ENCODE measurements at places on chromosomes 1 and 21.

- DNase-seq = no peak
These were observed 30.5 kb downstream of the KCNC4 start for GRCh38 chr1:110240476-110241210.

DNA sequence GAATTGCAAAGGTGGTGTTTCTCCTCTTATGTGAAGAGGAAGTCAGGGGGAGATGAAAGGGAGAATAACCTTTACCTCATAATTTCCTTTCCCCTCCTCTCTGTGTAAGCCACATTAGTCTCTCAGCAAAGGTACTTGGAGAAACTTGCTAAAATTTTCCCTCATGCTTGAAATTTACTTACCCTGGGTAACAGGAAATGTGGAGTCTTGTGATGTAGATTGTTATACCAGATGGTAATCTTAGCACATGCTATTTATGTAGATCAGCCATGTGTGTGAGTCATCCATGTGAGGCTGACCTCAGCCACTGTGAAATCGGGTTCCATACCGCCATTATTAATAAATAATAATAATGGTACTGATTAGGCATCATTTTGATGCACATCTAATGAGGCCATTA is 128.4 kb downstream of the TGFB2 start:
- DNase-seq = no peak

- no peak for DNase-seq
These were observed 6.7 kb upstream of the IVL start for GRCh38 chr1:152901631-152902030.

- no peak for DNase-seq
These were observed 35.8 kb downstream of the ELF3 start for GRCh38 chr1:202046227-202046626.

GRCh38 chr1:159560599-159560998 is 24.8 kb upstream of the OR10J5 start:
- DNase-seq = no peak

GRCh38 chr1:180565121-180565871 is 6.5 kb downstream of the OVAAL start:
- DNase-seq = no peak

DNA sequence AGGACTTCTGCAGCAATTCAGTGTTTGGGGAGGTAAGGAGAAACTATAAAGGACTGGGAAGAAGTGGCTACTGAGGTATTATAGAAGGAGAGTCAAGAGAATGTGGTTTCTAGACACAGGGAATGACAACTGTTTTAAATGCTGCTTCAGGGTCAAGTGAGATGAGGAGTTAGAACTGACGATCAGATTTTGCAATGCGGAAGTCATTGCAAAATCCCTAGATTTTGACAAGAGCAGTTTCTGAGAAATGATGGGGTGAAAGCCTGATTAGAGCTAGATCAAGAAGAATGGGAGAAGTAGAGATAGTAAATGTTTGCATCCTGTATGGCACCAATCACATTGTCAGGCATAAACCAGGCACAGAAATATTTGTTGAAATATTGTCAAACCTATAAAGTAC is 4.7 kb upstream of the TSNAX start:
- DNase-seq = no peak

DNA sequence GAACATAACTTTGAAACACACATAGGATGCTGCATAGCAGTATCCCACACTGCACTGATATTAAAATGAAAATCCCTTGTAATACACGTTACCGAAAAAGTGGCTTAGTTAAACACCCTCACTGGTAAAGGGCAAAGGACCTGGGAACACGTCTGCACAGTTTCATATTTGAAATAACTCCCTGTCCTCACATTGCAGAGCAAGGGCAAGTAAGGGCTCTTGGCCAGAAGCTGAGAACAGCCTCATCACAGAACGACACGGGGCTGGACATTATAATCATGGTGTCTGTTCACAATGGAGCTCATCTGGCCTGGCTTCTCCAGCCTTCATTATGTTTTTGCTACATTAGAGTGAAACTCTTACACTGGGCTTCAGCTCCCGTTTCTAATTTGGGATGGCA is 207.0 kb downstream of the PCP4 start:
- DNase-seq = no peak

GRCh38 chr1:67324068-67324467 is 16.4 kb downstream of the IL12RB2 start:
- DNase-seq = no peak

GRCh38 chr1:94926126-94926914 is 590 bp downstream of the CNN3 start:
- peak; percentile 2 for DNase-seq

DNA sequence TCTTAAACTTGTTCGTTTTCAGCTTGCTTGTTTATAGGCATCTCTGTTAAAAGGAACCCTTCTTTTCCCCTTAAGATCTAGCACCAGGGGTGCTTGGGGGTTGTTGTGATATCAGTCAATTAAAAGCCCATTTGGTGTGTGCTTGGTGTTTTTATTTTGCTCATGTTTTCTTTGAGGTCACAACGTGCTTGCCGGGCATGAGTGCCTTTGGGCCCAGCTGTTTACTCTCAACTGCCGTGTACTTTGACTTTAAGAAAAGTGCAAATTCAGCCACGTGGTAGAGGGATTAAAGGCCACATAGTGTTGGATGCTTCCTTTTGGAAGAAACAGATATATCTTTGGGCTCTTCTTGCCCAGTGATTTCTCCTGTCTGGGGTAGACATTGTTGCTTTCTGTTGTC is 10.5 kb downstream of the ARID1A start:
- no peak for DNase-seq

GRCh38 chr1:224127925-224128819 is 14.3 kb downstream of the FBXO28 start:
- DNase-seq = no peak

DNA sequence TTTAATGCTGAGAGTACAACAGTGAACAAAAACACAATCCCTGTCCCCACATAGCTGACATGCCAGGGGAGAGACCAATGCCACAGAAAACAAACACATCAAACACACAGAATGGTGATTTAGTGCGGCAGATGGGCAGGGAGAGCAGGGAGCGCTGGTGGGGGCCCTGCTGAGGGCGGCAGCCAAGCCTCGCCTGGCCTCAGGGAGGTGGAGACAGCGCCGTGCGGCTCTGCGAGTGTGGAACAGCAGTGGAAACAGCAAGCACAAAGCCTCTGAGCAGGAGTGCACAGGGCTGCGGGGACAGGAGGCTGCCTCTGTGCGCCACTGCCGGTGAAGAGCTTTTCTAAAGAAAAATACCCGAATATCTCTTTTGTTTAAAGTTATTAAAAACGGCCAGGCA is 17.0 kb downstream of the MCM3AP start:
- no peak for DNase-seq

GRCh38 chr21:16569679-16570078 is 839.9 kb downstream of the USP25 start:
- DNase-seq = no peak

DNA sequence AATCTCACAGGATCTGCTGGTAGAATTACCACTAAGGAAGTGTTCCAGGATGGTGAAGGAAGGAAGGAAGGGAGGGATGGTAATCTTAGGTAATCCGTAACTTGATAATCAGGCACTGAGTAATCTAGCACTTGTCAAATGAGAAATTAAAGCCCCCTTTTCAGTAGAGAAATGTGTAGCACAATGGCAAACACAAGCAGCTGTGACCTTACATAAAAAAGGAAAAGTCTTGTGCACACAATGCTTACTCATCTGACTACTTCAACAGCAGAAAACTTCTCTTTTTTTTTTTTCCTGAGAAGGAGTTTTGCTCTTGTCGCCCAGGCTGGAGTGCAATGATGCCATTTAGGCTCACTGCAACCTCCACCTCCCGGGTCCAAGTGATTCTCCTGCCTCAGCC is 6.1 kb downstream of the NUP210L start:
- DNase-seq = no peak

GRCh38 chr1:113286156-113286555 is 104.2 kb upstream of the MAGI3 start:
- no peak for DNase-seq

GRCh38 chr1:32337855-32338636 is 2.0 kb upstream of the MARCKSL1 start:
- DNase-seq = no peak

DNA sequence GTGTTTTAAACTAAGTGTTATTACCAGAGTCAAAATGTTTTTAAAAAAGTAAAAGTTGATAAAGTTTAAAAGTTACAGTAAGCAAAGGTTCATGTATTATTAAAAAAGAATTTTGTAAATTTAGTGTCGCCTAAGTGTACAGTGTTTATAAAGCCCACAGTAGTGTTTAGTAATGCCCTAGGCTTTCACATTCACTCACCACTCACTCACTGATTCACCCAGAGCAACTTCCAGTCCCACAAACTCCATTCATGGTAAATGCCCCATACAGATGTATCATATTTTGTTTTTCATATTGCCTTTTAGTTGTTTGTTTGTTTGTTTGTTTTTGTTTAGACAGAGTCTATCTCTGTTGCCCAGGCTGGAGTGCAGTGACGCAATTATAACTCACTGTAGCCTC is 353.8 kb upstream of the PTBP2 start:
- no peak for DNase-seq

DNA sequence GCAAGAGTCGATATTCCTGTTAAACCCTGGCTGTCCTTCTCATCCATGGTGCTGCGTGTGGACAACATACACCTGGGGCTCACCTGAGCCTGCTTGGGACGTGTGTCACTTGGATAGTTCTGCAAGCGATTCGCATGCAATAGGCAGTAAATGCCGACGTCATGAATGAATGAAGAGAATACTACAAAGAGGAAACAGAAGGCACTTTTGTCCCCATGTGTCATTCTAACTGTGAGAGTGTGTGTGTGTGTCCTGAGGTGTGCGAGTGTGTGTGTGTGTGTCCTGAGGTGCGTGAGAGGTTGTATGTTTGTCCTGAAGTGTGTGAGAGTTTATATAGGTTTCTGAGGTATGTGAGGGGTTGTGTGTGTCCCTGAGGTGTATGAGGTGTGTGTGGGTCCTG is 647 bp upstream of the TCP10L start:
- no peak for DNase-seq

DNA sequence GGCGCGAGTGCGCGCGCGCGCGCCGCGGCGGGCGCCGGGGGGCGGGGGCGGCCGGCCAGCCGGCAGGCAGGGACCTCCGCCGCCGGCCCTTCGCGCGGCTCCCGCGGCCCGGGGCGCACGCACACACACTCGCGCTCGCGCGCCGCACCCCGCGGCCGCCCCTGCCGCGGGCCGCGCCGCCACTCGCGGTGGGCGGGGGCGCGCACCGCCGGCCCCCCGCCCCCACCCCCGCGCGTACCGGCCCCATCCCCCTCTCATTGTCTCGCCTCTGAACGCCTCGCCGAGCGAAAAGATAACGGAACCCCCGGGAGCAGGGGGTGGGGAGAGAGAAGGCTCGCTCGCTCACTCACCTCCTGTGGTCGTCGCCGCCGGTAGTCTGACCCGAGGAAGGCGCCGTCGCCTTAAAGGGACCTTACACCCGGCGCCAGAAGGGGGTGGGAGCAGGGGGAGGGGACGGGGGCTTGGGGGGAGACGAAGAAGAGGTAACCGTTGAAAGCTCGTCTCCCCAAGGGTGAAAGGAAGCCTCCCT is 428 bp downstream of the POGZ start:
- peak; percentile 53 for DNase-seq

DNA sequence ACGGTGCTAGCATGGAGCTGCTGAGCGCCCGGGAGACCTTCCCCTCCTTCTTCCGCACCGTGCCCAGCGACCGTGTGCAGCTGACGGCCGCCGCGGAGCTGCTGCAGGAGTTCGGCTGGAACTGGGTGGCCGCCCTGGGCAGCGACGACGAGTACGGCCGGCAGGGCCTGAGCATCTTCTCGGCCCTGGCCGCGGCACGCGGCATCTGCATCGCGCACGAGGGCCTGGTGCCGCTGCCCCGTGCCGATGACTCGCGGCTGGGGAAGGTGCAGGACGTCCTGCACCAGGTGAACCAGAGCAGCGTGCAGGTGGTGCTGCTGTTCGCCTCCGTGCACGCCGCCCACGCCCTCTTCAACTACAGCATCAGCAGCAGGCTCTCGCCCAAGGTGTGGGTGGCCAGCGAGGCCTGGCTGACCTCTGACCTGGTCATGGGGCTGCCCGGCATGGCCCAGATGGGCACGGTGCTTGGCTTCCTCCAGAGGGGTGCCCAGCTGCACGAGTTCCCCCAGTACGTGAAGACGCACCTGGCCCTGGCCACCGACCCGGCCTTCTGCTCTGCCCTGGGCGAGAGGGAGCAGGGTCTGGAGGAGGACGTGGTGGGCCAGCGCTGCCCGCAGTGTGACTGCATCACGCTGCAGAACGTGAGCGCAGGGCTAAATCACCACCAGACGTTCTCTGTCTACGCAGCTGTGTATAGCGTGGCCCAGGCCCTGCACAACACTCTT is 1.1 kb downstream of the TAS1R3 start:
- no peak for DNase-seq

DNA sequence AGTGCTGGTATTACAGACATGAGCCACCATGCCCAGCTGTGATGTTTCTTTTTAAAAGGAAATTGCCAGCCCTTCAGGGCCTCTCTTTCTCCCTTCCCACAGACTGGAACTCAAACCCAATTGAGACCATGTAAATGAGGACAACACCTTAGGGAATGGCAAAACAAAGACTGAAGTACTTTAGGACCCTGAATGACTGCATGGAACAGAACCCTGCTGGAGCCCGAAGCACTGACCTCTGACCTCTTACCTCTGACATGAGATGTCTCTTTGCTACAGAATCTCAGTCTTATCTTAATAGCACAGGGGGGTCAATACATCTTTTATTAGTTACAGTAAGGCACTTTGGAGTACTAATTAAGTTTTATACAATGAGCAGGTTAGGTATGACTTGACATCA is 15.5 kb upstream of the DR1 start:
- no peak for DNase-seq

- DNase-seq = no peak
These were observed 45.0 kb downstream of the GPR88 start for GRCh38 chr1:100582943-100583342.

DNA sequence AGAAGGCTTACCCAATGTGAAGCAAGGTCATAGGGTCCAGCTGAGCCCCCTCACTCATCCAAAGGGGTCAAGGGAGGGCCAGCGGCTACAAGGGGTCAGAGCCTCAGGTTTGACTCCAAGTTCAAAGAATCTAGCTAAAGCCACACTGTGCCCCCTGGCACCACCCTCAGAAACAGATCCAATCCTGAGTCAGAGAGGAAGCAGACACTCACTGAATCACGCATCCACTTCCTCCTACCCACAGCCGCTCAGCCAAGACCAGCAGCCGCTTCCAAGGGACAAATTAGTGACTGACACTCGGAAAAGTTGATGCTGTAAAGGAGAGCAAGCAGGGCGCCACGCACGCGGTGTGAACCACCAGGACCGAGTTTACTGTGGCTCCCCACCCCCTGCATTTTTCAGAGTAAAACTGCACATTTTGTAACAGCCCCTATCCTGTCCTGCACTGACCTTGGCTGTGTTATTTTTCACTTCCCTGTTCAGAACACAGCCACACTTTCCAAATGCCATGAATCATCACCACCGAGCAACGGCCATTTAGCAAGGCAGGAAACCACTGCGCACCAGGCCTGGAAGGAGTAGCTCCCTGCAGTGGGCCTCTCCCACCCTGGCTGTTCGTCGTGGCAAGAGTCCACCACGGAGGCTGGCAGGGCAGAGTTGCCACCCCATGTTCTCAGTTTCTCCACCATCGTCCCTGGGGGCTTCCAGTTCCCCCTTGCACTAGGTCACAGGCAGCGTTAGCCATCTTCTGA is 147.8 kb downstream of the TOMM20 start:
- DNase-seq = peak; percentile 72

GRCh38 chr1:71270394-71270915 is 189.6 kb upstream of the ZRANB2 start:
- DNase-seq = no peak
